ENCODE measurements at places on chromosomes 2 and 18.

GRCh38 chr2:96898641-96899412 is 28.9 kb upstream of the SEMA4C start:
- DNase-seq, result no peak

DNA sequence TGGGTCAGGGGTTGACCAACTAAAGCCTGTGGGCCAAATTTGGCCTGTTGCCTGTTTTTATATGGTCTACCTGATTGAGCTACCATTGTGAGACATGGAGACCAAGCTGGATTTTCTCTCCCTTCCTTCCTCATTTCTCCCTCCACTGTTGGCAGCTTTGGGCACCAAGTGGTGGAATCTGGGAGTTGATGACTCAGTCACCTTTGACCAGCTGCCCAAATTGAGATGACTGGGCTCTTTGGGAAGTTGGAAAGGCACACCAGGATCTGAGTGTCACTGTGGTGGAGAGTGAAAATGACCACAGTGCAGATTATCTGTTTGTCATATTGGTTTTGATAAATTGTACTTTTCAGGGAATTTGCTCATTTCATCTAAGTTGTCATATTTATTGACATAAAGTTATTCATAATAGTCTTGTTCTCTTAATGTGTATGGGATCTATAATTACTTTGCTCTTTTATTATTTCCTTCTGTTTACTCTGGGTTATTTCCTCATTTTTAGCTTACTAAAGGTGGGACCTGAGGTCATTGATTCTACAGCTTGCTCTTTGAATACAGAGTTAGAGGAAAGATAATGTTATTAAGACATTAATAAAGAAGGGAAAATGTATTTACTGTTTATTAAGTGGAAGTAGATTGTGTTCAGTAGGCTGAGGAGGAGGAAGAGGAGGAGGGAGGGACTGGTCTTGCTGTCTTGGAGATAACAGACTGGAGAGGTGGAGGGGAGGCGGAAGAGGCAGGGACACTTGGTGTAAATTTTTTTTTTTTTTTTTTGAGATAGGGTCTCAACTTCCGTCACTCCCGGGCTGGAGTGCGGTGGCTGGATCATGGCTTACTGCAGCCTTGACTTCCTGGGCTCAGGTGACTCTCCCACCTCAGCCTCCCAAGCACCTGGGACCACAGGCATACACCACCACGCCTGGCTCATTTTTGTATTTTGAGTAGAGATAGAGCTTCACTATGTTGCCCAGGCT is 31.8 kb downstream of the AGFG1 start:
- no peak for DNase-seq

- no peak for DNase-seq
These were observed 241.4 kb downstream of the NCKAP5 start for GRCh38 chr2:133326652-133327397.

- DNase-seq, result no peak
These were observed 450.9 kb upstream of the HS6ST1 start for GRCh38 chr2:128769457-128770142.

GRCh38 chr2:29977284-29977683 is 55.9 kb upstream of the ALK start:
- no peak for DNase-seq

DNA sequence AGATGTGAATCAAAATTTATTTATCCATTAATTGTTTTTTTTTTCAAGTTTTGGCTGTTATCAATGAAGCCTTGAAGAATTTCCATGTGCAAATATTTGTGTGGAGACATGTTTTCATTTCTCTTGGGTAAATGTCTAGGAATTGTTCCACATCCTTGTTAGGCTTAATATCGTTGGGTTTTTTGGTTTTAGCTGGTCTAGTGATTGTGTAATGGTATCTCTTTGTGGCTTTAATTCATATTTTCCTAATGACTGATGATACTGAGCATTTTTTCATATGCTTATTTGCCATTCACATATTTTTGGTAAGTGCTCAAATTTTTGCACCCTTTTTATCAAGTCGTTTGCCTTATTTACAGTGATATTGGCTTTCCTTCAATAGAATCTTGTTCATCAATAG is 250.3 kb upstream of the EPHA4 start:
- no peak for DNase-seq

GRCh38 chr2:7661502-7661901 is 744.3 kb downstream of the RNF144A start:
- no peak for DNase-seq

- no peak for DNase-seq
These were observed 173.0 kb downstream of the HDAC4 start for GRCh38 chr2:239227661-239228371.

- no peak for DNase-seq
These were observed 117.8 kb upstream of the NRP2 start for GRCh38 chr2:205564346-205565141.

DNA sequence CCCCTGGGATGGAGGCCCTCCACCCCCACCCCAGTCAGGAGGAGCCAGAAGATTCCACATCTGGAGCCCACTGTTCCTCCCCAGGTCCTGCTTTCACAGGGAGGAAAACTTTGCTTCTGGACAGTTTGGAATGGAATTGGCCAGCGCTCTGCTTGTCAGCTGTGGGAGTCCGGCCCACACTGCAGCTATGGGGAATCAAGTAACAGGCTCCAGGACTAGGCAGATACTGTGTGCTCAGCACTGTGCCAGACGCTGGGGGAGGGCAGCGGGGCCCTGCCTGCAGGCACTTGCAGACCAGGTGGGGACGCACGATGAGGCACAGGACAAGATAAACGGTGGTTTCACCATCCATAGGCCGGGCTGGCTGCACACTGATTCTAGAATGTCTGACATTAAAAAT is 114.0 kb downstream of the STPG4 start:
- no peak for DNase-seq

- no peak for DNase-seq
These were observed 2.9 kb upstream of the TLX2 start for GRCh38 chr2:74511104-74511989.
